ENCODE measurements at places on chromosomes 7 and 10.

- DNase-seq, result peak; percentile 40
These were observed at the start of gene COL26A1 for GRCh38 chr7:101362334-101363195. TSS of gene COL26A1 (plus strand) at chr7:101362875. CDS start at chr7:101363033, 158 bp downstream.

DNA sequence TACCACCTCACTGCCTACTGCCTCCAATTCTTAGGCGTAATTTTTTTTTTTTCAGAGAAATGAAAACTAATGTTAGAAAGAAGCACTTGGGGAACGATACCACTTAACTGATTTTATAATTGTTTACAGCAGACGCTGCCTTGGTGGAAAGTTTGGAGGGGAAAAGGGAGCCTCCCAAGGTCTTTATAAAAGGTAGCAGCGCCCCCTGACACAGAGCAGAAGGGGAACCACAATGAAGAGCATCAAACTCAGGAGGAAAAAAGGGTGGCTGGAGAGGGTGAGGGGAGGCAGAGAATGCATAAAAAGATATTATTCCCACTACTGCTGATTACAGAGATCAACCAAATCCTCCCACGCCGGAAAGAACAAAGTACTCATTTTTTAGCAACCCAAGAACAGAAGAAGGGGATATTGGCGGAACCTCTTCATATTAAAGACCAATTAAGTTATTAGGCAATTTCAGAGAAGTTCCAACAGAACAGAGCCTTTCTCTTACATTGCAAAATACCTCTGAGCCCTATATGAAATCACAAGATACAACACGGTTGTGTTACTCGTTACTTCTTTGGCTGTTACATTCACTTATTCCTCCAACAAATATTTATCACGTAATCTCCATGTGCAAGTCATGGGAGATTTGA is 135.8 kb downstream of the TEX36 start:
- DNase-seq, result no peak

DNA sequence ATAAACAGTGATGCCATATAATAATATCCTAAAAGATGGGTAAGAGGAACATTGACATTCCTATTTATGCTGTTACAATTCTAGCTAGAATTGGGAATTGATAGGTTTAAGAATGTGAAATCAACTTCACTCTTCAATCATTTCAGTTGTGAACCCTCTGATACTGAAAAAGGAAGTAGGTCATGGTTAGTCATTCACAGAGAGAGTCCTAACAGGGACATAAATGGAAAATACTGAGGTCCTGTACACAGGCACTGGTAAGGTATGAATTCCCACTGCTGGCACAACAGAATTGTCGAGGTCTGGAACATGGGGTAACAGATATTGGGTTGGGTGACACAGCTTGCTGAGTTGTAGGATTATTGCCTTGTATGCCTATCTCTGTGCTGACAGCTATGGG is 289.4 kb upstream of the LRRN3 start:
- no peak for DNase-seq

DNA sequence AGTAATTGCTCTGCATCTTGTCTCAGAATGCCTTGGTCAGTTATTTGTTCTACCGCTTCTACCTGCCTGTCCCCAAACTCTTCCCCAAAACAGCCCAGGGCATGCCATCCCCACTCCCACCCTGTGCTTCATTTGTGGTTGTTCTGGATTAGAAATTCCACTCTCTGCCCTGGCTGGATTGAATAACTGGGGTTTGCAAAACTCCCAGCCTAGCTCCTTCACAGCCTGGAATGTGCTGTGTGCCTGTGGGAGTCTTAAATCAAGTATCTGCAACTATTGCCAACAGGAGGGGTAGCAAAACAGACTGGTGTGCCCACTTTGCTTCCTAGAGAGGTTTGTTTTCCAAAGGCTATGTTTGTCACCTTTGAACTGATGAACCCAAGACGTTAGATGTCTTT is 24.2 kb downstream of the TSPAN15 start:
- DNase-seq, result peak; percentile 66

DNA sequence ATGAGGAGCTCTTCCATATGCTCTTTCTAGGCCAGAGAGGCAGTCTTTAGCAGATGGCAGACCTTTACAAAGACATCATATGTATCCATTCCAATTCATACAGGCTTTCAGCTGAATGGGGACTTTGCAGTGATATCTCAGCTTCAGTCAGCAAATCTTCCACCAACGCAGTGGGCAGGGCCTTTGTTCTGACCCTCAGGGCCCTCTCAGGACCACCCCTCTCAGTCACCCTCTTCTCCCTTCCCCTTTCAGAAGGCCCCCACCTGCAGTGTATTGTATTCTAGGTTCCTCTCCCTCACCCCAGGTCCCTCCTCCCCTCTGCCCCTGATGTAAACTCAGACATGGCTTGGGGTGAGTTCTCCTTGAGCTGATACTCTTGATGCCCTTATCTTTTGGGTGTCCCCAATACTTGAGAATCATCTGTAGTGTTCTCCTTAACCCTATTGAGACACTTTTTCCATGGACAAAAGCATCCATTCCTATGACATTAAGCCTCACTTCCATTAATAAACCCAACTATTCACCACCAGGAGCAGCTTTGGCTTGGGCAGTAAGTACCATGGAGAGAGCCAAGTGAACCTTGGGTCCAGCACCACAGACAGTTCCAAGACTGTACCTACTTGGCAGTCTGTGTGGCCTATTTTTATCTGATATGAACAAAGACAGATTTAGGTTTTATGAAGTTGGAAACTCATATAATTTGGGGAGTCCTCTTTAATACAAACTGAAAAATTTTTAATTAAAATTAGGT is 62.7 kb downstream of the ADCYAP1R1 start:
- DNase-seq, result peak; percentile 50

DNA sequence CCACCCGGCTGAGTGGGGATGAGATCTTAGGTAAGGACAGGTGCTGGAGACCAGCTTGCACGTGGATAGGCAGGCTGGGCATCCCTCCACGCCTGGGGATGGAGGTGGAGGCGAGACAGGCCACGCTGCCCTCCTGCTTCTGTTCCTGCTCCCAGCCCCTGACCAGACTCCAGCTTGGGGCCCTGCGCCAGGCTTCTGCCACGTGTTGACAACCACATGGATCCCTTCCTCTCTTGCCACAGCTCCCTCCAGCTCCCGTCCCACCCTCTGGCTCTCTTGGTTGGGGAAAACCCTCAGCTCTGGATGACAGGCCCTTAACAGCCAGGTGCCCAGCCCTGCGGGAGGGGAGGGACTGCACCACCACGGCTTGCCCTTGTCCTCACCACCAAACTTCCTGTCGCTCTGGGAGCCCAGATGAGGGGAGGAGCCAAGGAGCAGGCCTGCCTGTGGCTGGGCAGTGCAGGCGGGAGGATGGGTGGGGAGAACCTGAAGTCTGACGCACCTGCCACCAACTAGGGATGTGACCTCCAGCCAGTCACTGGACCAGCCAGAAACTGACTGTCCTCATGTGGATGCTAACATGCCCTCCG is 36.0 kb downstream of the KCNH2 start:
- DNase-seq, result no peak

GRCh38 chr10:132835848-132836233 is 49.9 kb upstream of the NKX6-2 start:
- DNase-seq, result no peak

DNA sequence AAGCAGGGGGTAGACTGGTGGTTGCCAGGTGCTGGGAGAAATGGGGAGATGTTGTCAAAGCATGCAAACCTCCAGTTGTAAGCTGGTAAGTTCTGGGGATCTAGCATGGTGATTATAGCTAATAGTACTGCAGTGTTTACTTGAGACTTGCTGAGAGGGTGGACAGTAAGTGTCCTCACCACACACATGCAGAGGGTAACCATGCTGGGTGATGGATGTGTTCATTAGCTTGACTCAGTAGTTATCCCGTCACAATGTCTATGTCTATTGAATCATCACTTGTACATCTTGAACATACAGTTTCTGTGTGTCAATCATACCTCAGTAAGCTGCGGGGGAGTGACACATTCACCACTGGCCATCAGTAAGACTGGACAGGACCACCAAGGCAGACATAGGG is 42.1 kb downstream of the GSDME start:
- DNase-seq, result no peak

- DNase-seq, result no peak
These were observed 13.4 kb downstream of the BUD31 start for GRCh38 chr7:99422186-99422585.

All from EH (cell line).